Epithelial cell of esophagus (primary cell): ENCODE measurements at places on chromosomes 7 and 10.

- DNase-seq = no peak
These were observed 45.5 kb downstream of the ABCC2 start for GRCh38 chr10:99827936-99828335.

- DNase-seq = no peak
These were observed 222.9 kb downstream of the GLRX3 start for GRCh38 chr10:130358981-130359650.

GRCh38 chr10:11245510-11245909, 227.8 kb downstream of the CELF2 start:
- DNase-seq = peak; percentile 30

DNA sequence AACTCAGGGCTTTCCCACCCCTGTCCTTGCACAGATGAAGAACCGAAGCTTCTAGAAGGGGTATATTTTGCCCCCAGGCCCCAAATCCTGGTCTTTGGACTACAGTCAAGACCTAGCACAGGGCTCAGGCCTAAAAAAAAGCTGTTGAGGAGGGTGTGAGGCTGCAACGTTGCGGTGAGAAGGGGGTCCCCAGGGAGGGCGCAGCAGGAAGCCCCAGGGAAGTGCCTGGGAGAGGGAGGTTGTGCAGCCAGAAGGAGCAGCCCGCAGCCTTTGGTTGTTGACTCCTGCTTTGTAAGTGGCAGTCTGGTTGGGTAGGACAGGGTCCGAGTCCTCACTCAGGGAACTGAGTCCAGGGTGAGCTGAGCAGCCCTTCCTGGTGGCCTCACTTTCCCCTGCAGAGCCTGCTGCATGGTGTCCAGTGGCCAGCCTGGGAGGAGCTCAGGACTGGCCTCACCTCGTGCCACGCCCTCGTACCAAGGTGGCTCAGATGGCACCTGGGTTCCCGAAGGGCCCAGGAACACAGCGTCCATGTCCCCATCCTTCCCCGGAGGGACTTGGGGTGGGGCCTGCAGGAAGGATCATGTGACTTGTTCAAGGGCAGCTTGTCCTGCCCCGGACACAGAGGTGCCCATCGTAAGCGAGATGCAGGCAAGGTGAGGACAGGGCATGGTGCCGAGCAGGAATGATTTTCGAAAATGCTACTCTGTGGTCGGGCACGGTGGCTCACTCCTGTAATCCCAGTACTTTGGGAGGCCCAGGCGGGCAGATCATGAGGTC, 166.4 kb upstream of the TNRC18 start:
- DNase-seq = no peak

GRCh38 chr10:26468700-26469099, 30.6 kb downstream of the APBB1IP start:
- no peak for DNase-seq

- DNase-seq = peak; percentile 36
These were observed 7.8 kb downstream of the NOD1 start for GRCh38 chr7:30470771-30471170.

DNA sequence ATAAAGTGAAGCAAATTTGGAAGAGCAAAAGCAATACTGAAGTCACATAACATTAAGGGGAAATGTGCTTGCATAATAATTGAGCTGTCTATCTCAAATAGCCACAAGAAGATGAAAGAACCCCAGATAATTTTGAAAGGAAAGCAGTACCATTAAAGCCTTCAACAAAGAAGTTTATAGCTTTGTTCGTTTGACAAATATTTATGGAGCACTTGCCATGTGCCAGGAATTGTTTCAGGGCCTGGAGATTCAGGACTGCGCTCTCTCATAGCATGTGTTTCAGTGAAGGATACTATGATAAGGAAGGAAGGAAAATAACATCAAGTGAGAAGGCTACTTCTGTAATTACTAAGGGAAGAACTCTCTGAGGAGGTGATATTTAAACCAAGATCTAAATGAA, 212.3 kb upstream of the CSTF2T start:
- DNase-seq = no peak
